ENCODE measurements at places on chromosomes 7 and 10.

GRCh38 chr7:19117870-19118608, 603 bp upstream of the TWIST1 start:
- DNase-seq: no peak

GRCh38 chr10:129531195-129531968, 64.3 kb downstream of the MGMT start:
- DNase-seq: no peak

- no peak for DNase-seq
These were observed 56.5 kb upstream of the NMT2 start for GRCh38 chr10:15224948-15225347.

GRCh38 chr7:33716581-33717477, 188.5 kb upstream of the BMPER start:
- DNase-seq: peak; percentile 72

GRCh38 chr10:103795634-103796270, 59.6 kb downstream of the SH3PXD2A start:
- DNase-seq: no peak

DNA sequence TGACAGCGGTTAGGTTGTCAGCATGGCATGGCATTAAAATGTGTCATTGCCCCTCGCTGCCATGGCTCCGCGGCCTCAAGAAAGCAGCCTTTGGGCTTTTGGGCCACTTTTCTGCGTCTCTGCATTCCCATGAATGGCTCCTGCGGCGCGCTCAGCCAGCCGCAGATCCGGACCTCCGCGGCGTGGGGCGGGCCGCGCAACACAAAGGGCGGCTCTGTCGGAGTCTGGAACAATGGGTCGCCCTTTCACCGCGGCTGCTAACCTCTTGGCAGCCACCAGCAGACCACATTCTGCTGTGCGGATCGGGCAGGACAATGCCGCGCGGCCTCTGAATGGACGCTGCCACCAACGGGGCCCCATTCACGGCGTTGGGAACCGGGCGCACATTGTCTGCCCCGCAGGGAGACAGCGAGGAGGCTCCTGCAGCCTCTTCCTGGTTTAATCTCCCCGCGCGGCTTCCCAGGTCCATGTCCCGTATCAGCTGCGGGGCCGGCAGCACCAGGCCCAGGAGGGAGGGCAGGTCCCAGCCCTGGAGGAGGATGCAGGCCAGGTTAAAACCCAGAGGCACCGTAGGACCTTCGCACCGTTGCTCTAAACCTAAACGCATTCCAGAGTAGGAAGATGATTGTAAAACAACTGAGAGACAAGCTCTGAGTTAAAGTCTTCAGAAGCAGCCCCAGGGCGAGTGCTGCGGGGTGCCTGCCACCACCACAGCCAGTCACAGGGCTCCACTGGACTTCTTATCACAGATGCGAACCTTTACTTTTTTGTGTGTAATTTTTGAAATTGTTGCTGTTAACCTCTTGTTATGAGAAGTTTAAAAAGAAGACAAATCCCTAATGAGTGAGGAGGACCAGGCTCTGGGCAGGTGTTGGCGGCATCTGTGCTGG, 71.6 kb downstream of the NKX6-2 start:
- DNase-seq: no peak

GRCh38 chr7:102272075-102272916, 14.4 kb upstream of the SH2B2 start:
- peak; percentile 87 for DNase-seq

DNA sequence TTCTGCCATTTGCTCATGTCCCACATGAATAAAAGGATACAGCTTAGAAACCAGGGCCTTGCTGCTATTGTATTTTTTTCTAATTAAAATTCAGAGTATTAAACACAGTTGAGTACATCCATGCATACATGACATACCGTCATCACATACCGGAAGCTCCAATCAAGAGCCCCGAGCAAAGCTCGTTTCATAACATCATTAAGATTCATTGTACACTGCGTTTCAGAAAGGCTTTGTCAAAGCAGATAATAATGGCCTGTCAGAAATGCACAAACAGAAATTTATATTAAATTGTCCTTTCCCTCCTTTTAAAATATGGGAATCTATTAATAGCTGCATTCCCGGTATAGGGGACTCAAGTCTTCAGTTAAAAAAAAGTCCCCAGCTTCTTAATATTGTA, 103.4 kb downstream of the PRTFDC1 start:
- DNase-seq: no peak

- no peak for DNase-seq
These were observed 133.5 kb downstream of the MTPAP start for GRCh38 chr10:30215623-30216022.

DNA sequence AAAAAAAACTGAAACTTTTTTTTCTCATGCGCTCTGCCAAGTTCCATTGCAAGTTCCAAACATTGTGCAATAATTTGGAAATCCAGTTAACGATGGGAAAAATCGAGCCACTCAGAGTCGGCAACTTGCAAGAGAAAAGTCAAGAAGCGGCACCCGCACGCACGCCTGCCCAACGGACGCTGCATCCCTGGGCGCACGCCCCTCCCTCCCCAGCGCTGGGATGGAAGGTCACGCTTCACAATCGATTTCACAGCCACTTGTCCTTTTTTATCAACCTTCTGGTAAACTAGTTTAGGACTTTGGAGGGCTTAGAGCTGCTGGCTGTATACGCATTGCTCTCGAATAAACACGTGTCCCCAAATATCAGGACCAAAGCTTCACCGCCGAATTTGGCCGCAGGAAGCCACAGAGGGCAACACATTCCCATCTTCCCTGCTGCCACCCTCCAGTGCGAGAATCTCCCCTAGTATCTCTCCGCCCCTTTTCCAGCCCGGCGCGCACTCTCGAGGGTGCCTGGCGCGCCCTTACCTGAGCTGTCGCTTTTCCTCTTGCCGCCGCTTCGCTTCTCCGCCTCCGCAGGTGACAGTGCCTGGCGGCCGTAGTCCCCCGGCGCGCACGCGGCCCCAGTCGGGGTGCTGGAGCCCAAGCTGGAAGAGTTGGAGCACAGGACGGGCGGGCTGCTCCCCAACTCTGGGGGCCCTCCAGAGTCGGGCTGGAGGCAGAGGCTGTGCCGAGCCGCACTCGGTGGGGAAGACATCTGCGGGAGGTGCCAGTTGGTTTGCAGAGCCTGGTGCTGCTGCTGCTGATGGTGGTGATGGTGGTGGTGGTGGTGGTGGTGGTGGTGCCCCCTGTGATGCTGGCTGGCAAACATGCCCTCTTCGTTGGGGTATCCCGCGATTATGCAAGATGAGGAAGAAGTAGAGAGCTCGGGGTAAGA, 857 bp downstream of the MEOX2 start:
- peak; percentile 49 for DNase-seq

- no peak for DNase-seq
These were observed 9.0 kb upstream of the UCN3 start for GRCh38 chr10:5355594-5356301.

DNA sequence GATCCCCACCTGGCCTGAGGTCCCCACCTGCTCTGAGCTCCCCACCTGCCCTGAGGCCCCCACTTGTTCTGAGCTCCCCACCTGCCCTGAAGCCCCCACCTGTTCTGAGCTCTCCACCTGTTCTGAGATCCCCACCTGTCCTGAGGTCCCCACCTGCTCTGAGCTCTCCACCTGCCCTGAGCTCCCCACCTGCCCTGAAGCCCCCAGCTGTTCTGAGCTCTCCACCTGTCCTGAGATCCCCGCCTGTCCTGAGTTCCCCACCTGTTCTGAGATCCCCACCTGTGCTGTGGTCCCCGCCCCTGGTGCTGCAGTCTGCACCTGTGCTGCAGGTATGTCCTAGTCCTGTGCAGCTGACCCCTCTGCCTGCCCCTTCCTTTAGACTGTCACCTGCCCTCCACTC, 561.6 kb downstream of the TCERG1L start:
- no peak for DNase-seq

DNA sequence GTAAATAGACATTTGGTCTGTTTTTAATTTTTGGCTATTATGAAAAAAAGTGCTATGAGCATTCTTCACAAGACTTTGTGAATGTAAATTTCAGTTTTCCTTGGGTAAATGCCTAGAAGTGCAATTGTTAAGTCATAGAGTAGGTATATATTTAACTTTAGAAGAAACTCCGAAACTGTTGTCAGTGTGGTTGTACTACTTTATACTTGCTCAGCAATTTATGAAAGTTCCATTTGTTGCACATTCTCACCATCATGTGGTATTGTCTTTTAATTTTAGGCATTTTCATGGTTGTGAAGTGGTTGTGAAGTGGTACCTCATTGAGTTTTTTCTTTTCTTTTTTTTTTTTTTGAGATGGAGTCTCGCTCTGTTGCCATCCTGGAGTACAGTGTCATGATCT, 60.0 kb downstream of the TYW1 start:
- no peak for DNase-seq

GRCh38 chr7:45985902-45986301, 64.8 kb upstream of the IGFBP3 start:
- DNase-seq: no peak

GRCh38 chr10:1160561-1161314, 104.6 kb downstream of the WDR37 start:
- no peak for DNase-seq

DNA sequence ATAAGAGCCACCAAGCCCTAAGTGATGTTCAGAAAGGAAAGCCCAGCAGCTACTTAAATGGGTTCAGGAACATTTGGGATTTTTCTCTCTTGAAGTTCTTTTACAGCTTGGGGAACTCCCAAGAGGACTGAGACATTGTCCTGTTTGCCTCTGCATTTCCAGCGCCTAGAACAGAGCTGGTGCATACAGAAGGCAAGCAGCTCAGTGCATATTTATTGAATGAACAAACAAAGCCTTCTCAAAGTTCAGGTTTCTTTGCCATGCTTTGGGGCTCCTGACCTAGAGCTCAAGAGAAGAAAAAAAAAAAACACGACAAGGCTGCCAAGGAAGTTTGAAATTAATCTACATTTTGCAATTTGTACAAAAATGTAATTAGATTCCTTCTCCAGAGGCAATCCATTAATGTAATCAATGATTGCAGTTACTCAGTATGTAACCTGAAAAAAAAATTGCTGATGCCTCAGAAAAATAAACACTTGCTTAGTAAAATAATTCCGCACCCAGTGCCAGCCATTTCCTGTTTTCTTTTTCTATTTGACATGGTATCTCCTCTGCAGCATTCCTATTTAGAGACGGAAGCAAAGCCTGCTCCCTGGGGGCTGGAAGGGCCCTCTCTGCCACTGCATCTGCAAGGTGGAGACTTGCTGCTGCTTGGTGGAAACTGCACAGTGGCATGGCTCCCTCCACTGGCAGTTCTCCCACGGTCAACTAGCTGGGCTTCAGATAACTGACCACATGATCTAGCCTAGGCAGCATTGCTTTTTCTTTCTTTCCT, 157.3 kb downstream of the TMEM178B start:
- no peak for DNase-seq

- DNase-seq: no peak
These were observed 337.6 kb downstream of the CCSER2 start for GRCh38 chr10:84665883-84666463.

DNA sequence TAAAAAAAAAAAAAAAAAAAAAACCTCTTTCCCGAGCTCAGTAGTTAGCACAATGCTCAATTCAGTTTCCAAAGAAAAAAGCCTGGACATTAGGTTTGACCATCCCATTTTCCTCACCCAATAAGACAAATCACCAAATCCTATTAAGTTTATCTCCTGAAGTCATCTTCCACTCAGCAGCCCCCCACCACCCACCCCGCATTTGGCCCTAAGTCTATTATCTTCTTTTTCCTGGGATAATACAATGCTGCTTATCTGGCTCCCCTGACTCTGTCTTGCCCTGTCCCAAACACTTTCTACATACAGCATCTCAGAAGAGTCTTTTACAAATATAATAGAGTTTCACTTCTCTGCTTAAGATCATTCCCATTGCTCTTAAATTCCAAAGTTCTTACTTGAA, 17.8 kb upstream of the LMOD2 start:
- no peak for DNase-seq

DNA sequence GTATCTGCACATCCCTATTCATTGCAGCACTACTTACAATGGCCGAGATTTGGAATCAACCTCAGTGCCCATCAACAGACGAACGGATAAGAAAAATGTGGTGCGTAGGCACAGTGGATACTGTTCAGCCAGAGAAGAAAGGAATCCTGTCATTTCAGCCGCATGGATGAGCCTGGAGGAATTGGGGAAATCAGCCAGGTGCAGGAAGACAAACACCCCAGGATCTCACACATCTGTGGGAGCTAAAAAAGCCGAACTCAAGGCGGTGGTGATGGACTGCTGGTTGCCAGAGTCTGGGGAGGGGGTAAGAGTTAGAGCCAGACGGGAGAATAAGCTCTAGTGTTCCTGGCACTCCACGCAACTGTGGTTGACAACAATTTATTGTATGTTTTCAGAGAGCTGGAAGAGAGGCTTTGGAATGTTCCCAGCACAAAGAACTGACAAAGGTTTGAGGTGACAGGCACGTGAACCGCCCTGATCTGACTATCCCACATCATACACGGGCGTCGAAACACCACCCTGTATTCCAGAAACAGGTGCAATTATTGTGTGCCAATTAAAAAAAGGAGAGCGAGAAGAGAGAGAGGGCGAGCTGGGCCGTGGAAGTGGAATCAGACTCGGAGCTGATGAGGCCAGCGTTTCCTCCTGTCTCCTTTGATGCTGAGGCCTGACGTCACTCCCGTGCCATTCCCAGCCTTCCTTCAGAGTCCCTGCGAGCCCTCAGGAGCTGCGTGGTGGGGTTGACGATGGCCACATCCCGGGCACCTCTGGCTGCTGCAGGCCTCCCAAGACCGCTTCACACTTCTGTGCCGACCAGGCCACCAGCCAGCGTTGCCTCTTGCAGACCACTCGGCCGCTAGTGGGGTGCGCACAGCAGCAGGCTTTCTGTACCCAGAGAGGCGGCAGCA, 189.5 kb downstream of the DNAJB6 start:
- peak; percentile 89 for DNase-seq

GRCh38 chr7:106313456-106313901, 28.7 kb upstream of the NAMPT start:
- no peak for DNase-seq

DNA sequence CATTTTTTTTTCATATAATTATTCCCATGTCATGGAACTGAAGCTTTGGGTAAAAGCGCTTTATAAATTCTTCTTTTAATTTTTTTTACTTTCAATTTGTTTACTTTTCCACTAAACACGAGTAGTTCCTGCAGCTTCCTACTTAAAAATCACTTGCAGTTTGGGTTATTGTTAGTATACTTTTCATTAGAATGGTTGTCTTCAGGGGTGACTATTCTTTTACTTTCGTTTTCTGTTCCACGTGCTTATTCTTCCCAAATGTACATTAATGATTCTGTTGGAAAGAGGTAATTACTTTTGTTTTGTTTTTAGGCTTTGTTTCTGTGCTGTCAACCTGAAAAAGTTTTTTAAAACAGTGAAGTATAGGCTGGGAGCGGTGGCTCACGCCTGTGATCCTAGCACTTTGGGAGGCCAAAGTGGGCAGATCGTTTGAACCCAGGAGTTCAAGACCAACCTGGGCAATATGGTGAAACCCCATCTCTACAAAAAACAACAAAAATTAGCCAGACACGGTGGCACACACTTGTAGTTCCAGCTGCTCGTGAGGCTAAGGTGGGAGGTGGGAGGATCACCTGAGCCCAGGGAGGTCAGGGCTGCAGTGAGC, 5.2 kb upstream of the CFAP69 start:
- no peak for DNase-seq

DNA sequence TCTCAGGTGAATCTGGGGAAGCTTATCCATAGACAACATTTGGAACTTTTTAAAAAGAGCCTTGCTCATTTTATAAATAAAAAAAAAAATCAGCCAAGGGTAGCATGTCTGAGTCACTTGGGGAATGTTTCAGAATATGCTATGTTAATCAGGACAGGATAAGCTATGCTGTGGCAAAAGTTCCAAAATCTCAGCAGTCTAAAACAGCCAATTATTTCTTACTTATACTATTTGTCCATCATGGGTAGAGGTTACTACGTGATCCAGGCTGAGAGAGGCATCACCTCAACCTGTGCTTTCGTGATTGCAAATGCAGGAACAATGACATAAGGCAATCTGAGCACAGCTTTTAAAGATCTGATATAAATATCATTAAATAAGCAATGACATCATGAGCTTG, 6.5 kb downstream of the SLC13A1 start:
- no peak for DNase-seq

Data from spinal cord (tissue), 10 donors.